ENCODE measurements at places on chromosomes 12 and 14. TPM values are rescaled to one million over a fixed set of nuclear protein-coding genes. Genes with fewer than 3 reads are reported as not detected.

- H3K4me3 ChIP-seq: no peak overlapping the region
- peaks cover 43% of the 10 kb centered on the region for H3K4me1 ChIP-seq
- H3K27me3 ChIP-seq: no peaks in the 10 kb centered on the region
- peaks cover 15% of the 10 kb centered on the region for H3K36me3 ChIP-seq
Measured at GRCh38 chr14:81187832-81188522, 32.8 kb downstream of the GTF2A1 start.

DNA sequence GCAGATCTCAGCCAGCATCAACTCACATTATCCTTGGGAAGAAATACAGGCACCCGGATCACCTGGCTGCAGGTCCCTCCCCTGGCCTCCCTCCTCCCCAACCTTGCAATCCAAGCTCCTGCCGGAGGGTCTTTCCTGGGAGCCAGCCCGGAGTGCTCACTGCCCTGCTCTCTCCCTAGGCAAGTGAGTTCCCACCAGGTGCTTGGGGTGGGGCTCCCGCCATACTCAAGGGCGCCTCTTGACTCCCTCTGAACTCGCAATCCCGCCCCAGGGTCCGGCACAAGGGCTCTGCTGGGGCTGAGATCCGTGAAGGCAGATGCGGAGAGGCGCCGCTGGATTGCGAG, 1.2 kb upstream of the CEP170B start:
- H3K4me1 ChIP-seq: peaks cover 16% of the 10 kb centered on the region
- H3K36me3 ChIP-seq: no peaks in the 10 kb centered on the region
- no peak overlapping the region for H3K4me3 ChIP-seq
- H3K27me3 ChIP-seq: no peaks in the 10 kb centered on the region

DNA sequence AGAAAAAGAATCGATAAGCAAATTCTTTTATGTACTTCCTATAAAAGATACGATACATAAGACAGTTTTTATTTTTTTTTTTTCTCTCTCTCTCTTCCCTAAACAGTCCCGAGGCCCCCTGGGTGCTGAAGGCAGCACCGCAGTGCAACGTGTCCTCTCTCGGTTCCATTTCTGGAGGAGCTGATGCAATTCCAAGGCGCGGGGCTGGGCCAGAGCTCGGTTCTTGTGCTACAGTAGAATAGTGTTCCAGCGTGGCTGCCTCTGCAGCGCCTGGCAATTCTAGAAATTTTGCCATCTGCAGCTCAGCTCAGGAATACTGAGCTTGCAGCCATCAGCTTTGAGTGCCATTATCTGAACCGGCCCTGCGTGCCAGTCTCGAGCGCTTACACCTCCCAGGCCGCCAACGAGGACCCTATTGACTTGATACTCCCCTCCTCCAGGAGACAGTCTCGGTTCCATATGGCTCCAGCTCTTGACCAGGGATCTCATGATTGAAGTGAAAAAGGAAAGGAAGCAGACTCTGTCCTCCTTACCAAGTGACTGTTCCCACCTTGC, 630 bp downstream of the ALDH1L2 start:
- H3K27ac ChIP-seq: no peak overlapping the region
- DNase-seq: no peak

- DNase-seq: no peak
- no peaks in the 10 kb centered on the region for H3K4me1 ChIP-seq
- H3K4me3 ChIP-seq: no peak overlapping the region
- H3K27ac ChIP-seq: no peak overlapping the region
Measured at GRCh38 chr14:95275494-95275893, 44.2 kb downstream of the CLMN start.

- H3K4me3 ChIP-seq: no peak overlapping the region
- DNase-seq: no peak
- H3K27me3 ChIP-seq: no peaks in the 10 kb centered on the region
- H3K36me3 ChIP-seq: no peaks in the 10 kb centered on the region
Measured at GRCh38 chr12:76346798-76347420, 1.3 kb downstream of the BBS10 start.

DNA sequence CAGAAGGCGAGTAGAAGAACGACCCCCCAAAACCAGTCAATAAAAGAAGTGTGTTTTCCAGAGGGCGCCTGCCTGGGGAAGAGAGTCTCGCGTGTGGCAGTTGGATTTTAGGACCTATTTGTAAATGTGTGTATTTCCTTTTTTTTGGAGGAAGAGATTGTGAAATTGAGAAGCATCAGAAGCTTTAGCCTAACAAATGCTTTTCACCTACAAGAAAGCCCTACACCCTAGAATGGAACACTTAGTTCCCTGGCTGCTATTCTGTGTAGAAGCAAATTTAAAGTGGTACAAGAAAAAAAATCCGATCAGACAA, 1.3 kb downstream of the RCOR1 start:
- no peaks in the 10 kb centered on the region for H3K27me3 ChIP-seq
- peak overlapping the region; percentile 55 for H3K4me3 ChIP-seq
- H3K27ac ChIP-seq: peak overlapping the region; percentile 66
- H3K36me3 ChIP-seq: no peaks in the 10 kb centered on the region

DNA sequence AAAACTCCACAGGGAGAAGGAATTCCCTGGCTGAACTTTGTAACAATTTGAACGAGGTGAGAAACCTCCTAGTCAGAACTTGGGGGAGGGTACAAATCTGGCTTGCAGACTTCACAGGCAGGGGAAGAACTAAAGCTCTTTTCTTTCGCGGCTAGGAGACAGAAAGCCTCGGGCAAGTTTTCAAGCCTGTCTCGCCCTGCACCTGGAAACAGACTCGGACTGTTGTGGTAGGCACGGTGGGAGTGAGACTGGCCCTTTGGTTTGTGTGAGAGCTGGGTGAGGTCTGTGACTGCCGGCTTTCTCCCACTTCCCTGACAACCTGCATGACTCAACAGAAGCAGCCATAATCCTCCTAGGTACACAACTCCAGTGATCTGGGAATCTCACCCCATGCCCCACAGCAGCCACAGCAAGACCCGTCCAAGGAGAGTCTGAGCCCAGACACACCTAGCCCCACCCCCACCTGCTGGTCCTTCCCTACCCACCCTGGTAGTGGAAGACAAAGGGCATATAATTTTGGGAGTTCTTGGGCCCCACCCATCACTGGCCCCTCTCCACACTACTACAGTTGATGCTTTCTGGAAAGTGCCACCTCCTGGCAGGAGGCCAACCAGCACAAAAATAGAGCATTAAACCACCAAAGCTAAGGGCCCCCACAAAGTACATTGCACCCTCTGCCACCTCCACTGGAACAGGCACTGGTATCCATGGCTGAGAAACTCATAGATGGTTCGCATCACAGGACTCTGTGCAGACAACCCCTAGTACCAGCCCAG, 102.7 kb upstream of the ST8SIA1 start:
- DNase-seq: no peak
- H3K4me3 ChIP-seq: no peak overlapping the region
- no peak overlapping the region for H3K27ac ChIP-seq
- no peaks in the 10 kb centered on the region for H3K27me3 ChIP-seq

- no peaks in the 10 kb centered on the region for H3K36me3 ChIP-seq
- no peak overlapping the region for H3K4me3 ChIP-seq
- H3K27ac ChIP-seq: no peak overlapping the region
- no peak for DNase-seq
- H3K27me3 ChIP-seq: no peaks in the 10 kb centered on the region
Measured at GRCh38 chr12:100402763-100403162, 45.9 kb downstream of the SLC17A8 start.

DNA sequence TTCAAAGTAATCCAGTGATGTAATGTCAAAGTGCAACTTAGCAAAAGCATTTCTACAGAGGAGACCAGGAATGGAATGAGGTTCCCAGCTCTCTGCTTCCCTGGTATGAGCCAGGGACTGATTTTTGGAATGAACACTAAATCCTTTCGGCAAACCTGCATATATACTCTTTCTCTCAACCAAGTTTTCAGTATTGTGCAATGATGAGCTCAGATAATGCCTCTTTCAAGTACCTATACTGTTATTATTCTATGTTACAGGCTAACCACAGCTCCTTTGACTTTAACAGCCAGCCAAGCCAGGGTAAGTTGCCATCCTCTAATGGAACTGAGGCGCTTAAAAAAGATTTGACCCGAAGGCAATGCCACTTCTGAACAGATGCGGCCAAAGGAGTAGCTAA, 104.9 kb upstream of the FSCB start:
- no peak for DNase-seq
- no peaks in the 10 kb centered on the region for H3K4me1 ChIP-seq
- no peaks in the 10 kb centered on the region for H3K27me3 ChIP-seq
- H3K36me3 ChIP-seq: no peaks in the 10 kb centered on the region

DNA sequence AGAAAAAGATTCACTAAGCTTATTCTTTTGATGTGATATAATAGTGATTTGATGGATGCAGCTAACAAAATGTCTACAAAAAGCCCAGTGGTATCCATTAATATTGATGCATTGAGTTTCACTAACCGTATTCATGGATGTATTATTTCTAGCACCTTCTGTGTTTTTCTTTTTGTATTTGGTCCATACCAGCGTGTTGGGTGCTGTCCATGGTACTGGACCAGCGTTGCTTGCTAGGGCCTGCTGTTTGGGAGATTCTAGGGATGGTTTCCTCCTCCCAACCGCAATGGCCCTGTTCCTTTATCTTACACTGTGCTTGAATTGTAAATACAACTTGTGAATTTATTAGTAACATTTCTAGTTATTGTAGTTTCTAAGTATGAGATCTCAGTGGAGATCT, 31.7 kb downstream of the ANO4 start:
- H3K4me1 ChIP-seq: no peaks in the 10 kb centered on the region
- H3K27ac ChIP-seq: no peak overlapping the region
- no peak for DNase-seq

Gene PPP2R3C
- 41.0 TPM for total RNA-seq

Gene POLR3B
- 7.5 TPM for total RNA-seq
